SK-MEL-5 (cell line): ENCODE measurements at places on chromosomes 7 and 10. TPM values are rescaled to one million over a fixed set of nuclear protein-coding genes. Genes with fewer than 3 reads are reported as not detected.

Gene GHRHR
- not detected in 2 replicates for total RNA-seq

Gene TRIP6
- 107 and 109 TPM in 2 replicates for total RNA-seq

Gene SPDYE9
- not detected in 2 replicates for total RNA-seq

Gene SPDYE6
- total RNA-seq, result not detected in 2 replicates

Gene DDX50
- 34.0 and 35.1 TPM in 2 replicates for total RNA-seq

Gene TTYH3
- 156 and 169 TPM in 2 replicates for total RNA-seq

Gene SPDYE16
- total RNA-seq, result not detected in 2 replicates

Gene ARPC1B
- total RNA-seq, result 1,635 and 1,714 TPM in 2 replicates

Gene ARHGEF5
- not detected in 2 replicates for total RNA-seq

Gene LRRTM3
- total RNA-seq, result not detected in 2 replicates

Gene CPEB3
- 0.29 and 0.58 TPM in 2 replicates for total RNA-seq

Gene NPVF
- total RNA-seq, result not detected in 2 replicates

Gene DYDC2
- 0.16 and 0.24 TPM in 2 replicates for total RNA-seq

Gene CYP26A1
- total RNA-seq, result not detected in 2 replicates

Gene LRRC4
- not detected in 2 replicates for total RNA-seq

Gene VWDE
- total RNA-seq, result 0.16 and 0.32 TPM in 2 replicates

Gene FAM180A
- total RNA-seq, result 0.43 TPM in 1 of 2 replicates, not detected in the other

Gene CNPY4
- 21.7 and 21.9 TPM in 2 replicates for total RNA-seq

Gene FBXL13
- total RNA-seq, result 3.2 and 3.4 TPM in 2 replicates

Gene SPDYE2B
- total RNA-seq, result not detected in 2 replicates

Gene NODAL
- not detected in 2 replicates for total RNA-seq

Gene GIMAP1
- not detected in 2 replicates for total RNA-seq

Gene FAM25G
- total RNA-seq, result not detected in 2 replicates

Gene ZFYVE27
- 27.5 and 27.9 TPM in 2 replicates for total RNA-seq

Gene LIPK
- total RNA-seq, result not detected in 2 replicates

Gene VSTM4
- total RNA-seq, result not detected in 2 replicates

Gene GIMAP8
- not detected in 2 replicates for total RNA-seq

Gene AOC1
- 0.05 and 0.21 TPM in 2 replicates for total RNA-seq

Gene ZCWPW1
- 4.5 and 4.7 TPM in 2 replicates for total RNA-seq

Gene NPTX2
- 0.56 and 0.58 TPM in 2 replicates for total RNA-seq
